ENCODE measurements at places on chromosomes 1 and 21. TPM values are rescaled to one million over a fixed set of nuclear protein-coding genes. Genes with fewer than 3 reads are reported as not detected.

The PYHIN1 gene
- total RNA-seq = 1.4 TPM

The ANGPTL7 gene
- 0.42 TPM for total RNA-seq

The JMJD4 gene
- 18.4 TPM for total RNA-seq

The KLHDC7A gene
- 0.93 TPM for total RNA-seq

The PADI3 gene
- not detected for total RNA-seq

Measured in mesenteric fat pad (tissue), 1 donor.